Fibroblast of lung (primary cell): ENCODE measurements at places on chromosomes 11 and 22.

- no peak for DNase-seq
Observed at GRCh38 chr11:119345685-119346084, 820 bp downstream of the MFRP start.

DNA sequence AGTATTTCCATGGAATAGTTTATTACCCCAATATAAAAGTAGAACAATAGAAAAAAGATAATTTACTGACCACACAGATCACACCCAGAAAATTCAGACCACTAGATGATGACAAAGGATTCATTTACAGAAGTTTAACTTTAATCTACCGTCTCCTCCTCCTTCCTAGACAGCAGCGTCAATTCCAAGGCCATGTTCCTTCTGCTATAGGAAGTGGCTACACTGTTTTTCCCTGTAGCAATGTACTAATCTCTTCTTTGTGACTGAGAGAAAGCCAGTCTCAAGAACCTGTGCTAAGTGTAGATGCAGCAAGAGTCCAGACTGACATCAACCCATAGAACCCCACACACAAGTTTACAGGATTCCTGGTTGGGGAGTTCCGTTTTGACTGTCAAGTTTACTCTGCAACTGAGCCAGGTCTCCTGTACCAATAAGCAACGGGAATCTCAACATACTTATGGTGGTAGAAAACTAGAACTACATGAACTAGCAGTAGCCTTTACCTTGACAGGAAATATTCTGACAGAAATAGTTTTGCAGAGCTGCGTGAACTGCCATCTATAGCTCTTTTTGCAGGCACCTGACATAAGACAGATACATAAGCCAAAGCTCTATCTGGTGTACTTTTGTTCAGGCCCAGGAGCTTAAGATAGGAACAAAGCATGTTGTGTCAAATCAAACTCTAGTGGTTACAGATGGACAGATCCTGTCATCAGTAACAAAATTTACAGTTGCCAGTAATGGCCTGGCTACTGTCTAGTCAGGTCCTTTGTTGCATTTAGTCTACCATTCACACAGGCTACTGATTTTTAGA, 42.9 kb downstream of the MRTFA start:
- no peak for DNase-seq

DNA sequence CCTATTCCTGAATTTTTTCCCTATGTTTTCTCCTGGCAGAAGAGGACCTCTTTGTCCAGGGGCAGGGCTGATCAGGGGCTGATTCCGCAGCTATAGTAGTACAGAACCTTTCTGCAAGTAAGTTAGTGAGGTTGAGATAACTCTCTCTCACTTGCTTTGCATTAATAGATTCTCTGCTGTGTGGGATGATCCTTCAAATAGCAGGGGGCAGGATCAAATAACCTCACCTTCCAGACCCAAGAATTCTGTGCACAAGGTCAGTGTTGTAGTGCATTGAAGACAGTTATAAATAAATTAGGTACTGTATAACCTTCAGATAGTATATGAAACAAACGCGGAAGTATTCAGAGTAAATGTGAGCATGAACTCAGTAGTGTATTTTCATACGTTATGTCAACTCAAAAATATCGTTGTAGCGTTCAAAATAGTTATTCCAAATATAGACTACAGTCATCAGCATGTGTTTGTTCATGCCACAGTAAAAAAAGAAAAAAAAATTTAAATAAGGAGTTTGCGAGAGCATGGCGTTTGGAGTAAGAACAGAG, 278 bp downstream of the MMP26 start:
- DNase-seq, result no peak

GRCh38 chr11:120056301-120057027, 81.4 kb downstream of the TRIM29 start:
- no peak for DNase-seq

DNA sequence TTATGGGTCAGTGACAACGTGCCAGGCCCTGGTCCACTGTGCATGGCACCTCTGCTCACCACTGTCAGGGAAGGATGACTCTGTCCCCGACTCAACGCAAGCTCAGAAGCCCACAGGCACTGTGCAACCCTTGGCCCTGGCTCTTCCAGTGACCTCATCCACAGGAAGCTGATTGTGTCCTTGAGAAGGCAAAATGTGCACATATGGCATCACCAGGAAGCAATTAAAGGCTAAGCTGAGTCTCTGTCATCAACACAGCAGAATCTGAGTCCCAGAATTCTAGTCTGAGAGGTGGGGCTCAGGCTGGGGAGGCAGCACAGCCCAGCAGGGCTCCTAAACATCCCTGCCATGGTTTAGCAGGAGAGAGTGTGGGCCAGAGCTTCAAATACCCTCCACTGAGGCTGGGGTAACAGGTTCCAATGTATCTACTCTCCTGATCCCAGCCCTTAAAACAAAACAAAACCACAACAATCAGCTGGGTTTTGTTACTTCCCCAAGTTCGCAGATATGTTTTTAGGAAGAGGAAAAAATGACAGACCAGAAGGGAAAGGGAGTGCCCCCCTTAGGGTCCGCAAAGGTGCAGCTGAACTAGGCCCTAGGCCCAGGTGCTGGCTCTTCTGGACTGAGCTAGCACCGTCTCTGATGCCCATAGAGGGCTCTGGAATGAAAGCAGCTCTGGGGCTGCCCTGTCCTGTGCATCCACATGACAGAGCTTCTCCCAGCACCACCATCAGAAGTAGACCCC, 33.5 kb upstream of the GNAZ start:
- DNase-seq, result no peak

- DNase-seq, result peak; percentile 50
Observed at GRCh38 chr11:118883368-118884071, at the start of gene CXCR5. Gene CXCR5, plus strand, starts transcription at chr11:118883892. Its CDS starts 50 bp downstream, at chr11:118883942.

DNA sequence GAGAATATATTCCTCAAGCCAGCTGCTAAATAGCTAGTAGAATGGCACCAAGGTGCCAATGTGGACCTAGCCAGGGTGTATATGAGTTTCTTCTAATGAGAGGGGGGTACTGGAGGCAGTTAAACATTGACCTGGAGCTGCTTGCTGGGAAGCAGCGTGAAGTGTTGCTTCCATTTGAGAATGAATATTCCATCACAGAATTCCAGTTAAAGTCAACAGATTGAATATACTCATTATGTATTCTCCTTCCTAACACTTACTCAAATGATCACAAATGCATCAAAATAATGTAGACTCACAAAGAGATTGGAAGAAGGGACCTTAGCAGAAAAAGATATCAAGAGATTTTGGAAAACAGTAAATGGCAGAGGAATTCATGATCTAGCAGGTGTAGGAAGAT, 102.1 kb downstream of the CD44 start:
- DNase-seq, result no peak

GRCh38 chr11:33616552-33616951, 84.1 kb downstream of the C11orf91 start:
- DNase-seq, result peak; percentile 66

DNA sequence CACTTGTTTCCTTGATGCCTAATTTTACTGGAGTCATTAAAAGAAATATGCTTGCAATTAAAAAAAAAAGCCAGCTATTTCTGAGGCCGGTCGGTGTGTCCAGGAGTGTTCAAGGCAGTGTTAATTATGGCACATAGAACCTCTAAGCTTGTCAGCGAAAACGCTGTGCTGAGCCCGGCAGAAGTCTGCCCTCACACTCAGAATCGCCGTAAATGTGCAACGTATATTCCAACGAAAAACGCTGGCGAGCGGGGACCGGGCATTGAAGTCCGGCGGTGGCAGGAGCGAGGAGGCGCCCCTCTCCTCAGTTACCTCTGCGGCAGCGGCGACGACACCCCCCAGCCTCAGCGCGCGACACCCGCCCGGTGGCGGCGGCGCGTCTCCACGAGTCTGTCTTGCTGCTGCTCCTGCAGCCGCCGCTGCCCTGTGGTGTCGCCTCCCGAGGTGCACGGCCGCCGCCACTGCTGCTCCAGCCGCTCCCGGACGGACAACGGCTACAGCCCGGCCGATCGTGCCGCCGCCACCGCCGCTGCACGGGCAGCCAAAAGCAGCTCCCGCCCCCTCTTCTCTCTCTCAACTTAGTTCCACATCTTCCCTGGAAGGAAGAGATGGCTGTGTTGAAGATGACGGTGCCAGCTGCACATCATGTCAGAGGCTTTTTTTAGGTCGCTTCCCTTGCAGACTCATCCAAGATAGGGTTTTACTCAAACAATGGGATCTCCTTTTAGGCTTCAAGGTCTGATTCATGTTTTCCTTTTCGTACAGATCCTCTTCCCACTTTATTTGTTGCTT, 56.0 kb downstream of the JAM3 start:
- DNase-seq, result peak; percentile 71

DNA sequence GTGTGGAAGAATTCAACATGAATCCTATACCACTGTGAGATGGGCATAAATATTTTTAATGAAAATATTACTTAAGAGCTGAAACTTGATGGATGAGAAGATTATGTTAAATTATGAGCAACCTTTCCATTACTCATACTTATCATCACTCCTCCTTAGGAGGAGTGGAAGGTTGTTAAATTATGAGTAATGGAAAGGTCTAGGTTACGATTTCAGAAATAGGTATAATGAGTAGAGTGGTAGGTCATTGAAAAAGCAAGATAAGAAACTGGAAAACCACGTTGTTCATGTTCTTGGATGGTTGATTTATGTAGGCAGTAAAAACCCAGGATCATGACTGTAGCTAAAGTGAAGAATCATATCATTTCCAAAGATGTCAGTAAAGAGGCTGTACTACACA, 973.2 kb upstream of the RAG2 start:
- DNase-seq, result no peak

- DNase-seq, result peak; percentile 93
Observed at GRCh38 chr22:23305922-23306374, 125.6 kb downstream of the BCR start.

- DNase-seq, result no peak
Observed at GRCh38 chr11:84648471-84648870, 978.7 kb downstream of the DLG2 start.

GRCh38 chr11:72015511-72016061, 16.9 kb downstream of the IL18BP start:
- peak; percentile 19 for DNase-seq

GRCh38 chr11:43243927-43244326, 67.9 kb upstream of the API5 start:
- DNase-seq, result no peak

DNA sequence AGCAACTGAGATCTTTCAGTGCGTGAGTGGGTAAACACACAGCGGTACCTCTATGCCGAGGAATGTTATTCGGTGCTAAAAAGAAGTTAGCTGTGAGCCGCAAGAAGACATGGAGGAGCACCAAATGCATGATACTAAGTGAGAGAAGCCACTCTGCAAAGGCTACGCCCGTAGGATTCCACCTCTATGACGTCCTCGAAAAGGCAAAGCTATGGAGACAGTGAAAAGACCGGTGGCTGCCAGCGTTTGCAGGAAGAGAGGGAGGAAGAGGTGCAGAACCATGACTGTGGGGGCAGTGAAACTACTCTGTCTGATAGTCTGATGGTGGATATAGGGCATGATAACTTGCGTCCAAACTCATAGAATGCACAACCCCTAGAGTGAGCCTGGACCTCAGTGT, 28.7 kb downstream of the IGF2 start:
- DNase-seq, result no peak

GRCh38 chr11:111414267-111414931, 35.3 kb upstream of the POU2AF1 start:
- DNase-seq, result no peak

DNA sequence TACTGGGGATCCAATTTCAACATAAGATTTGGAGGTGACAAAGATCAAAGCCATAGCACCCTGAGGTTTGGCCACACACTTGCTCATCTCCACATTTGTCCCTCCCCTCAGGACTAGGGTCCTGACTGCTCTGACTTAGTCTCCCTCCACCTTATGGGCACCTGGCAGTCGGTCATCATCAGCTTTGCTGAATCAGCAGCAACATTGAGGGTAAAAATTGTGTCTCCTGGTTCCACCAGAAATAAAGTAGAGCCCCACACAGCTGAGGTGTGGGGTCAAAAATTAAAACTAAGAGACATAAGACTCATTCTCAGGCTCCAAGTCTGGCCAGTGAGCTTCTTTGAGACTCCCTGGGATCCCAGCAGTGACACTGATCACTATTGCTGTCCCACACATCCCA, 56.2 kb downstream of the GGTLC2 start:
- DNase-seq, result no peak

DNA sequence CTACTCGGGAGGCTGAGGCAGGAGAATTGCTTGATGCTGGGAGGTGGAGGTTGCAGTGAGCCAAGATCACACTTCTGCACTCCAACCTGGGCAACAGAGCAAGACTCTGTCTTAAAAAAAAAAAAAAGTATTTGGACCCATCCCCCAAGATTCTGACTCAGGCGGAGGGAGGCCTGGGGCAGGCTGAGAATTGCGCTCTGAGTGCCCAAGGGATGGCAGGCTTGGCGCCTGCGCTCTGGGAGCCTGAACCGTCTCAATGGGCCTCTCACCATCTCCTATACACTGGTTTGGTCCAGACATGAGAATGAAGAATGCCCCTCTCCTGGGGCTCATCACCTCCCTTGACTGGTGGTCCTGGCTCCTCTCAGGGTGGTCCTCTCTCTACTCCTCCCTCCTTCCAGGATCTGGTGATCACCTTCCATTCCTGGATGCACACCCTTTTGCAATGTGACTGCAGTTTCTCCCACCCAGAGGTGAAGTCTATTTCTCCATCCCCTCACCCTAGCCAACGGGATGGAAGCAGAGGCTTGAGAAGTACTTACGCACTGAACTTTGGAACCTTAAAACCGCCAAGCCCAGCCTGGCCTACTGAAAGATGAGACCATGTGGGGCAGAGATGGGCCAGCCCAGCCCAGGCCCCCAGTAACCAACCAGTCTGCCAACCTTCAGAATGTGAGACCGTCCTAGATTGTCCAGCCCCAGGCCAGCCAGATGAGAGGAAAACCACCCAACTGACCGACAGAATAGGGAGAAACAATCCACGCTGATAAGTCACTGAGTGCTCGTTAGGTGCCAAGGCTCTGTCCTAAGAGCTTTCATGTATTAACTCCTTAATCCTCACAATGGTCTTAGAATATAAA, 4.9 kb downstream of the POLR3H start:
- no peak for DNase-seq
